ENCODE measurements at places on chromosomes 12 and 14.

DNA sequence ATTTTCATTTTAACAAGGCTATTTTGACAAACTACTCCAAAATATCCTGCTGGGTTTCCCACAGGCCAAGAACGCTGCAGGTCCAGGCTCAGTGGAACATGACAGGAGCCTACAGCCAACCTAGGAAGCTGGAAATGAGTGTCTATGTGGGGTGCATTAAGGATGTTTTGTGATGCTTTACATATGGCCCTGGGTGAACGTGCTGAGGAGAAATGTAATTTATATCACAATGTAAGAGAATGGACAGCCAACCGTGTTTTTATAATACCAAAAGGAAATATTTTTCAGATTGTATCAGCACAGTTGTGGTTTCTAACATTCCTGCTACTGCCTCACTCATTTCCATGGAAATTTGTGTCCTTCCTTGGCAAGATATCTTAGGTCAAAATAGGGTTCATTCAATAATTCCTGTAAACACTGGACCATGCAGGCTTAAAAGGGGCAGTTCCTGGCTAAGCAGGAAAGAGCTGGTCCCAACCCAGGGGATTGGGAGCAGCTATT, 51.5 kb downstream of the ST8SIA1 start:
- no peak for DNase-seq

- DNase-seq = no peak
Measured at GRCh38 chr14:75826599-75826998, 155.2 kb downstream of the TGFB3 start.

GRCh38 chr14:24297190-24297964, 2.2 kb downstream of the DHRS1 start:
- DNase-seq = no peak

DNA sequence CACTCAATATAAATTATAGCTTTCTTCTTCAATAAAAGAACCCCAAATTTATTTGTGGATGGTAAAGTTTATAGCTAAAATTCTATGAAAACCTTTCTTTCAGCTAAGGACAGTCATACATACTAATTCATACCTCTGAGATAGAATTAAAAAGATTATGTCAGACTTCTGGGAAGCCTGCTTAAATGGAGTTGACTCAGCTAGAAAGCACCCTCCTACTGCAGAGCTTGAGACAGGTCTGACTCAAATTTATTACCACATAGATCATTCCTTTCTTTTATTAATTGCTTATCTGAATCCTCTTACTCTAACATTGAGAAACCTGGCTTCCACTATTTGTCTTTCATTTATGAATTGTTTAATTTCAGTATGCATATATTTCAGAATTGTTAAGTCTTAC, 1007.0 kb upstream of the LRFN5 start:
- no peak for DNase-seq

- no peak for DNase-seq
Measured at GRCh38 chr12:28591831-28592230, 401.6 kb downstream of the CCDC91 start.

GRCh38 chr12:106919910-106920544, 35.7 kb upstream of the TMEM263 start:
- no peak for DNase-seq

- no peak for DNase-seq
Measured at GRCh38 chr14:98956661-98957060, 315.3 kb downstream of the BCL11B start.

- DNase-seq = no peak
Measured at GRCh38 chr14:54535126-54535525, 25.4 kb downstream of the CGRRF1 start.

DNA sequence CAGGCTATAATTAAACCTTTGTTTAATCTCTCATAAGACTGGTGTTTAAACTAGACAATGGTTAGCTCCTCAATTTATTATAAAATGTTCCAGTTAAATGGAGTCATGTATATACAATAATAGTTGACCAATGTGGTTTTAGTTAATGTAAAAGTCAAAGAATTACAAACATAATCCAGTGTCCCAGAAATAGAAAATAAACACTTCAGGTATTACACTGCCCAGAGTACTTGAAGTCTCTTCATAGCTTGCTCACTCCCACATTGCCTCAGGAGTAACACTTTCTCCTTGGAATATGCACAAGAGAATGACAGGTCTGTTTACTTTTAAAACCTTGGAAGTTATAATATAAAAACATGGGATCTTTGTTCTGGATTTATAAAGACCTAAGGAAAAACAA, 60.5 kb downstream of the SLC38A1 start:
- DNase-seq = no peak

GRCh38 chr14:20684662-20685456, 499 bp downstream of the RNASE4 start:
- DNase-seq = no peak

GRCh38 chr14:104445832-104446381, 133.7 kb upstream of the C14orf180 start:
- no peak for DNase-seq

- no peak for DNase-seq
Measured at GRCh38 chr12:13559318-13559978, 362.9 kb downstream of the EMP1 start.

GRCh38 chr12:96068111-96068510, 32.7 kb upstream of the LTA4H start:
- no peak for DNase-seq

DNA sequence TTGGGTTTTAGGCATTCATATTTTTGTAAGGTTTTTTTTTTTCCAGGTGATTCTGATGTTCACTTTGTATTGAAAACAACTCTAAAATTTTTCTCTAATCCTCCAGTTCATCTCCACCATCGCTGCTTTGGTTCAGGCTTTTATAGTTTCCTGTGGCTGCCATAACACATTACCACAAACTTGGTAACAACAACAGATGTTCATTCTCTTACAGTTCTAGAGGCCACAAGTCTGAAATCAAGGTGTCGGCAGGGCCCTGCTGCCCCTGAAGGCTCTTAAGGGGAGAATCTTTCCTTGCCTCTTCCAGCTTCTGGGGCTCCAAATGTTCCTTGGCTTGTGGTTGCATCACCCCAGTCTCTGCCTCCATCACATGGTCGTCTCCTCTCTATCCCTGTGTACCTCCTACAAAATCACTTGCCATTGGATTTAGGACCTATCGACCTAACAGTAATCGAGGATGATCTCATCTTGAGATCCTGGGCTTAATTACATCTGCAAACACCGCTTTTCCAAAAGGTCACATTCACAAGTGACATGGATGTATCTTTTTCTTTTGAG, 55.2 kb downstream of the PELI2 start:
- no peak for DNase-seq

DNA sequence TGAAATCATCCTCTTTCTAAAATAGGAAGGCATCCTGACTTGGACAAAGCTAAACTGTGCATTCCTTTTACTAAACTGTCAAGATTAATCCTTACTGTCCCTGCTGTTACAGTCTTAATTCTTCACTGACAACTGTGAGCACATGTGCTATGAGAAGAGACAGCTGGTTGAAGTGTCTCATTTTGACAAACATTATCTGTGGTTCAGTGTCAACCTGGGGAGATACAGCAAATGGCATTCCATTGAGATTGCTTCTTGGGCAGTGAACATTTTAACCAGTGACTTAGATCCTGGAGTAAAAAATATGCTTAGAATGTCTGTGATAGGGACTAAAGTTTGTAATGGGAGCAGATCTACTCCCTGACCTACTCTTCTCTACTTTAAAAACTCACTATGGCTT, 552.6 kb upstream of the ATP2B1 start:
- DNase-seq = no peak

- DNase-seq = no peak
Measured at GRCh38 chr12:12612358-12612757, 682 bp downstream of the CREBL2 start.

DNA sequence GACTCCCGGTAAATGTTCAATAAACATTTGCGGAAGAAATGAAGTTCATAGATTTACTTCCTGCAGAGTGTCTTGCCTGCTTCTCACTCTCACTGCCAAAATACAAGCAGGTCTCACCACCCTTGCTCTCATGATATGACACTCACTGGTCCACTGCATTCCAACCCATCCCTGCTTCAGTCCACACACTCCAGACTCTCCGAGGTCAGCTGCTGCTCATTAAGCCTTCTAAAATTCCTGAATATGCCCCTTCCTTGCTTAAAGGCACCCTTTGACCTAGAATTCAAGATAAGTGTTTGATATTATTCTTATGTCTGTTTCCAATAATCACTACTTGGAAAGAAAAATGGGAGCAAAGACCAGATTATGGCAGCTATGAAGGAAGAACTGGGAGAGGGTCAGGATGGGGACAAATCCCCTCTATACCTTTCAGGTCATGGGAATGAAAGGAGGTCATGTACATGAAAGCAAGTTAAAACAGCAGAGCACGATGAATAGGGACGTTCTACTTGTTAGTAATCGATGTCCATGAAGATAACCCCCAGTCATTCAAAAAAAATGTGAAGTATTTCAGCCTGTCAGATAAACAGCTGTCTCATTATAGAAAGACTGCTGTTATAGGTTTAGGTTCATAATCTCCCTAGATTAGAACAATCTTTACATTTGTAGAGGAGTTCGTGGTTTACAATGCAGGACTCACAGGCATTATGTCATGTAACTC, 10.5 kb upstream of the NID2 start:
- DNase-seq = no peak

DNA sequence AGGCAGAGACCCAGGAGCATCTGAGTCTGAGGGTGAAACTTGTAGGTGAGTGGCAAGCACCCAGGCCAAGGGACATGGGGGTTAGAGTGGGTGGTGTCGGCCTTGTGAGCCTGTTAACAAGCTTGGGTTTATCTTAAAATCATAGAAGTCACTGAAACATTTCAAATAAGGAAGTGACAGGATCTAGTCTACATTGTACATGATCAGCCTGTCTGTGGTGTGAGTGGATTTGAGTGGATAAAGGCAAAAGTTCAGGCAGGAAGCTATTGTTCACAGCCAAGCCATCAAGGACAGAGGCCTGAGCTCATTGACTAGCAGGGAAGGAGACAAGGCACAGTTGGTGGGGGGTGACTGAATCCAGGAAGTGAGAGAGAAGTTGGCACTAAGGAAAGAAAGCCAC, 59.3 kb upstream of the FKBP4 start:
- no peak for DNase-seq

GRCh38 chr14:21211509-21211908, 55.6 kb upstream of the OR5AU1 start:
- DNase-seq = no peak
